Caki2 (cell line): ENCODE measurements at places on chromosomes 4 and X. TPM values are rescaled to one million over a fixed set of nuclear protein-coding genes. Genes with fewer than 3 reads are reported as not detected.

NXF2B gene
- total RNA-seq = not detected in 2 replicates

ARX gene
- total RNA-seq = not detected in 2 replicates

TBX22 gene
- not detected in 2 replicates for total RNA-seq

DNA sequence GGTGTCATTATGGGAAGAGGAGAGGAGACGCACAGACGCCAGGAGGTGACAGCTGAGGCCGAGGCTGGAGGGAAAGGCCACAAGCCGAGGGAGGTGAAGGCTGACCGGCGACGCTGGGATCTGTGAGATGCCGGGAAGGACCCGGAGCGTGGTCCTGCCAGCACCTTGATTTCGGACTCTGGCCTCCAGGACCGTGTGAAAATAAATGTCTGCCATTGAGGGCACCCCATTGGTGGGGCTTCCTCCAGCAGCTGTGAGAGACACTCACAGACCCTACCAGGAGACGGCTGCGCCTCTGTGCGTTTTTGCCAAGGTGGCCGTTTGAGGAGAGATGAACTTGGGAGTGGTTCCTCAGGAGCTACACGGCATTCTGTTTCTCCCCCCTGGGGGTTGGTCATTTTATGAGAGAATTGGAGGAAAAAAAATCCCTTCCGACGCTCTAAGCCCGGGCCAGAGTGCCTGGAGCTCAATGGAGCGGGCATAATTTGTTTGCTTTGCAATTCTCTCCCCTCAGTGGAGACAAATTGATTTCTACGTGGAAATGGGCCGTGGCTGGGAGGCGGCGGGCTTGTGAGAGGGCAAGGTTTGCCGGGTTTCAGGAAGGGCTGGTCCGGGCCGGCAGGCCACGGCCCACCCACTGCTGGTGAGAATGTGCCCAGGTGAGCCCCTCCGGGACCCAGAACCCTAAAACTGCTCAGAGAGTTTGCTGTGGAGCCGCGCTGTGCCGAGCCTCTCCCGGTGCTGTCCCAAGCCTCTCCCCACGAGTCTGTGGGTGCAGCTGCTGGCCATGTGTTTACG is 53.9 kb downstream of the CPZ start:
- no peak for DNase-seq

DNA sequence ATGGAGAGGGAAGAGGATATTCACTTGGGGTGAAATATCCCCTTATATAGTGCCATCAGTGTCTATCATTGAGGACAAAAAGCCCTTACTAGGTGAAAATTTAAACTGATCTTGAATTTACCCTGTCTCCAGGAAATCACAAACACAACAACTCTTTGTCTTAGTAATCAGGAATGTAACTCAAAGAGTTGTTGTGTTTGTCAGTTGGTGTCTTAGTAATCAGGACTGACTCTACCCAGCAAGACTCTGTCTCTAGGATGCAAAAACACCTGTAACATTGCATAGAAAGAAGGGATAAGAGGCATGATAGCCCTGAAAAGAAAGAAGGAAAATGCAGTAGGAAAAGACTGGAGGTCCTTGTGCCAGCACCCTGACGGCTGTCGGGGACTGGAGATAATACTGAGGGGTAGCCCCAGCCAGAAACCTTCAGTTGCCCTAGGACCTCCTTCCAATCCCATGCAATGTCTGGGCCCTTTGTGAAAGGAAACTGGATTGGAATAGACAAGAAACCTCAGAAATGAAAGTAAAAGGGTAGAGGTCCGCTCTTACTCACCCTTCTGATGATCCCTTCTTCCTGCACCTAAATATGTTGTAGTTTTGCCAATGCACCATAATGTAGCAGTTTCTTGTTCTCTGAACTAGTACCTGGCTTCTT is 45.3 kb downstream of the HMGB2 start:
- no peak for DNase-seq

DNA sequence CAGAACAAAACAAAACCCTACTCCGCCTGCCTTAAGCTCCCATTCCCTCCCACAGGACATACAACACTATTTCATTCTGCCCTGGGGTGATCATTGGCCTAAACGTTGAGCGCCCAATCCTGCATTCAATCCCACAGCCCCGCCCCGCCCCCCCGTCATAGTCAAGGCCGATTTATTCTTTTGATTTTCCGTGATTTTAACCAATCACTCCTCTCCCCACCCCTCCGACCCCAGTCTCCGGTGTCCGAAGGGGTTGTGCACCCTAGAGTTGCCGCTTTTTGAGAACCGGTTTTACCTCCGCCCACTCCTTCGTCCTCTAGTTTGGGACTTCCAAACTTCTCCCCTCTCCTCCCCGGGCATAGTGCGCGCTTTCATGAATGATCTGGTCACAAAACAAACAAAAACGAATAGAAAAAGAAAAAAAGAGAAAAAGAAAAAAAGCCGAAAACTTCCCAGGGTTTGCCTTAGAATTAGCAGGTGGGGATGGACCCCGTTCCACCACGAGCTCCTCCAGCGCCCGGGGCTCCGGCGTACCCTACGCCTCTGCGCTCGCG is 446 bp upstream of the UBE2A start:
- no peak for DNase-seq

DNA sequence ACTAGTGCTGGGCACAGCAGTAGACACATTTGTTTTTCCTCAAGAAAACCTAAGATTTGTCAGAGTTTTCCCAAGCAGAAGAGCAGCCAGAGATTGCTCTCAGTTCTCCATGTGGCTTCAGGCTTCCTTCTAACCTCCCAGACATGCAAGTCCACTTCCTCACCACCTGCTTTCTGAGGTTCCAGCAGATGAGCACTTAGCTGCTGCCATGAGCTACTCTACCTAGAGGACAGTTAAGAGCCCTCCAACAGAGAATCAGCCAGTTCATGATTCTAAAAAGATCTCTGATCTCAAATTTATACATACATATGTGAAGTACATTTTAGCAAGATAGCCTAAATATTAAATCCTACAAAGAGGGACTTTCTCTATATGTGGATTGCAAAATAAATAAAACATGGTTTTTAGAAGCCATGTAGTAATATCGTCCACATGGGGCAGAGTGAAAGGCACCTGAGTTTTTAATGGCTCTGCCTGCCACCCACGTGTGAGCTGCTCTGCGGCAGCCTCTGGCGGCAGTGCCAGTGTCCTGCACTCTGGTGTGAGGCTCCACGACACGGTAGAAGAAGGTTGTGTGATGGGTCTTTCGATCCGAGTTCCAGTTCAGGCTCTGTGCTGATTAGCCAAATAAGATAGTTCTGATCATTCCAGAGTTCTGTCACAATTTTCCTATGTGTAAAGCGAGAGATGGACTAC is 10.3 kb downstream of the CYP4V2 start:
- DNase-seq = peak; percentile 25

DNA sequence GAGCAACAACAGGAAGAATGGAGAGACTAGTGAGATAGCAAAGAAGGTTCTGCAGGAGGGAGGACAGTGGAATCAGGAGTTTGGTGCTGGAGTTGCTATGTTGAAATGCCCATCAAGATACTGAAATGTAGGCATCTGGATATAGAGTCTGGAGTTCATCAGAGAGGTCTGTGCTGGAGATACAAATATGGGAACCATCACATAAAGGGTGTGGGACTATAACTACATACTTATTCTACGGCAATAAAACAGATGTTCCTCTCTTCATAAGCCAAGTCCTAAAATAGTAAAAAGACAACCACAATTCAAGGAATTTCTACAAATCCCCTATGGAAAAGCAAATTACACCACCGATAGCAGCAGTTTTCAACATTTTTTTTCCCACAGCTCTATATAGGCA is 1.6 kb downstream of the MED14 start:
- no peak for DNase-seq
